Stimulated activated CD8-positive, alpha-beta memory T cell treated with anti-CD3 and anti-CD28 coated beads, Interleukin-7, amount 100 ng/mL, for 1 hour (primary cell): ENCODE measurements at places on chromosomes 11 and 22.

GRCh38 chr22:21982338-21982965, at the start of gene TOP3B:
Gene TOP3B (minus strand): TSS chr22:21982787. CDS start chr22:21975709, 7,078 bp downstream.
- DNase-seq = peak; percentile 68

DNA sequence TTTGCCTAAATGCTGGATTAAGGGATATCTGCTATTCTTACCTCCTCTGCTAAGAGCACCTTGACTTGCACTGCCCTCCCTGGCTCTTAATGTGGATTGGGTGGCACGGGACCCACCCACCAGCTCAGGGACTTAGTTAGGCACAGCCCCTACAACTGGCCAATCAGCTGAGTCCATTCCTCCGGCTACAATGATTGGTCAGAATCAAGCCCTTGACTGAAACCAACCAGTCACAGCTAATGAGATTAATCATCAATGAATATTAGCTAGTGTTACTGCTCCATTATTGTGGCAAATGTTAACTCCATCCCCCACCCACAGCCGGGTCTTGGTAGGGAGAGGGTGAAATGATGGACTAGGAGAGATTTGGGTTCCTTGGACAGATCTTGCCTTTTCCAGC, 328.0 kb downstream of the MN1 start:
- no peak for DNase-seq

DNA sequence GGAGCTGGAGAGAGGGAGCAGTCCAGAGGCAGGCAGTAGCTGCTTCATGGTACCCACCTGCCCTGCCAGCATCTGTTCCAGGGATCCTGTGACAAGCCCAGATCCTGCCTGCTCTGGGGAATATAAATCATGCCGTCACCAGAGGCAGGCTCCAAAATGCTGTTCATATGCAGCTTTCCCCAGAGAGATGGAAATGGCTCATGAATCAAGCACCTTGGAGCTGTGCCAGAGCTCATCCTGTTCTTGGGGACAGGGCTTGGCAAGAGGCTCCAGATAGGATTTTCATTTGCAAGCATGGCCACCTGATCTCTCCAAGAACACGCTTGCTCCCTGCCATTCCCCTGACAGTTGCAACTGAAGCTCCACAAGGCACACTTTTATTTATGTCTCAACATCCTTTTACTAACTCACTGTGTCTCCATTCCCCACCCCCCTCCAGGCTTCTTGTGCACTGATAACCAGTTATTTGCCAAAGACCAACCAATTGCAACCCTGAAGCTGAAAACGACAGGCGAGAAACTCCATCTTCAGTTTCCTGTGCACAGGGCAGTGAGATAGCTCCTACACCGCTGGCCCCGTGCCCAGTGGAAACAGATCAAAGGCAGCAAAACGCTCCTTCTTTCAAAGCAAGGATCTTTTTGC, 115.8 kb upstream of the PITPNB start:
- no peak for DNase-seq

- no peak for DNase-seq
Observed at GRCh38 chr11:121672630-121673487, 220.1 kb upstream of the SORL1-AS1 start.

- DNase-seq = no peak
Observed at GRCh38 chr11:32071811-32072210, 19.1 kb upstream of the RCN1 start.

GRCh38 chr11:79287952-79288351, 152.9 kb downstream of the TENM4 start:
- DNase-seq = no peak

- DNase-seq = no peak
Observed at GRCh38 chr22:35746946-35747703, 29.5 kb downstream of the APOL5 start.

DNA sequence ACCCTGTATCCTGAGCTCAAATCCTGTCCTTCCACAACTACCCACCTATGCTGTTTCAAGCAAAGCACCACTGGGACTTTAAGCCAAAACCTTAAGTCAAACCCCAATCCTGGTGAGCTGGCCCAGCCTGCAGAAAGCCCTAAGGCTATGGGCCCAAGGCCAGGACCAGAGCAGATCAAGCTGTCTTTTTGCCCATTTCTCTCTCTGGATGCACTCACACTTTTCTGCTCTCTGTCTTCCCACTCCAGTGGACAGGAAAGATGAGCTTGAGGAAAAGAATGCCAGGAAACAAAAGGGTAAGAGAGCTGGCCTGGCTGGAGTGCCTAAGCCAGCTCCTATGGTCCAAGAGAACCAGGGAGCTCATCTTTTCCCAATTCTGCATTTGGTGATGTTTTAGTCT, 284.3 kb upstream of the ISX start:
- DNase-seq = no peak
